Lung (tissue), 17 donors: ENCODE measurements at places on chromosomes 11 and 22. TPM values are rescaled to one million over a fixed set of nuclear protein-coding genes. Genes with fewer than 3 reads are reported as not detected.

GRCh38 chr11:90364527-90364926 lies 141.7 kb upstream of the CHORDC1 start:
- no peaks in the 10 kb centered on the region for H3K36me3 ChIP-seq
- H3K27ac ChIP-seq, result no peak overlapping the region
- DNase-seq, result no peak
- H3K4me3 ChIP-seq, result no peak overlapping the region
- H3K4me1 ChIP-seq, result no peaks in the 10 kb centered on the region
- no peaks in the 10 kb centered on the region for H3K27me3 ChIP-seq

- H3K27ac ChIP-seq, result no peak overlapping the region
- H3K27me3 ChIP-seq, result no peaks in the 10 kb centered on the region
- no peak overlapping the region for H3K4me3 ChIP-seq
These were observed 26.4 kb upstream of the OR8D2 start for GRCh38 chr11:124346311-124346955.

- H3K27me3 ChIP-seq, result no peaks in the 10 kb centered on the region
- H3K4me3 ChIP-seq, result no peak overlapping the region
- H3K36me3 ChIP-seq, result no peaks in the 10 kb centered on the region
- no peak for DNase-seq
- no peaks in the 10 kb centered on the region for H3K4me1 ChIP-seq
These were observed 75.7 kb upstream of the ANO1 start for GRCh38 chr11:70002433-70002832.

GRCh38 chr11:125333354-125334073 lies 162.6 kb downstream of the FEZ1 start:
- no peak for DNase-seq
- no peaks in the 10 kb centered on the region for H3K27me3 ChIP-seq
- no peak overlapping the region for H3K27ac ChIP-seq
- H3K4me1 ChIP-seq, result peaks cover 9% of the 10 kb centered on the region
- H3K4me3 ChIP-seq, result no peak overlapping the region
- no peaks in the 10 kb centered on the region for H3K36me3 ChIP-seq

GRCh38 chr11:46970913-46971625 lies 34.5 kb downstream of the CSTPP1 start:
- peaks cover 9% of the 10 kb centered on the region for H3K4me1 ChIP-seq
- H3K27me3 ChIP-seq, result no peaks in the 10 kb centered on the region
- no peak overlapping the region for H3K4me3 ChIP-seq
- no peaks in the 10 kb centered on the region for H3K36me3 ChIP-seq
- no peak for DNase-seq

DNA sequence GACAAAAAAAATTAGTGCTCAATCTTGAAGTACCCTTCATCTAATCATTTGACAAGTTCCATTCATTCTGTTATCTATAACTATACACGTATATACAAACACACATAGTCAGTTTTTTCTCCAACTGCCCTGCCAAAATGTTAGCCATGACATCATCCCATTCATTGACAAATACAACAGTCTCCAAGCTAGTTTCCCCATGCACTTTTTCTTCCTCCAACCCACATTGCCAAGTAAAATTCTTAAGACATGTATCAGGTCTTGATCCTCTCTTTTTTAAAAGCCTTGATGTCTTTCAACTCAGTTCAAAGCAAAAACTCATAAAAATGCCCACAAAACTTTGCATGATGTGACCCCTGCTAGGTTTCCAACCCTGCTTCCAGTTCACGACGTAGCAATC lies 58.1 kb downstream of the DDI1 start:
- no peak for DNase-seq
- H3K27ac ChIP-seq, result no peak overlapping the region
- H3K27me3 ChIP-seq, result no peaks in the 10 kb centered on the region
- peaks cover 9% of the 10 kb centered on the region for H3K4me1 ChIP-seq

GRCh38 chr22:24758164-24758799 lies 16.2 kb downstream of the PIWIL3 start:
- no peaks in the 10 kb centered on the region for H3K27me3 ChIP-seq
- H3K27ac ChIP-seq, result no peak overlapping the region
- no peaks in the 10 kb centered on the region for H3K4me1 ChIP-seq
- no peak overlapping the region for H3K4me3 ChIP-seq
- H3K36me3 ChIP-seq, result no peaks in the 10 kb centered on the region
- peak; percentile 72 for DNase-seq

- no peak for DNase-seq
- peaks cover 10% of the 10 kb centered on the region for H3K4me1 ChIP-seq
- no peak overlapping the region for H3K27ac ChIP-seq
- no peaks in the 10 kb centered on the region for H3K27me3 ChIP-seq
- H3K4me3 ChIP-seq, result no peak overlapping the region
- no peaks in the 10 kb centered on the region for H3K36me3 ChIP-seq
These were observed 46.3 kb upstream of the ANO1 start for GRCh38 chr11:70031631-70032469.

- no peak for DNase-seq
- no peaks in the 10 kb centered on the region for H3K36me3 ChIP-seq
- no peak overlapping the region for H3K4me3 ChIP-seq
- H3K4me1 ChIP-seq, result no peaks in the 10 kb centered on the region
- H3K27me3 ChIP-seq, result no peaks in the 10 kb centered on the region
These were observed 43.4 kb downstream of the PISD start for GRCh38 chr22:31618471-31619176.

DNA sequence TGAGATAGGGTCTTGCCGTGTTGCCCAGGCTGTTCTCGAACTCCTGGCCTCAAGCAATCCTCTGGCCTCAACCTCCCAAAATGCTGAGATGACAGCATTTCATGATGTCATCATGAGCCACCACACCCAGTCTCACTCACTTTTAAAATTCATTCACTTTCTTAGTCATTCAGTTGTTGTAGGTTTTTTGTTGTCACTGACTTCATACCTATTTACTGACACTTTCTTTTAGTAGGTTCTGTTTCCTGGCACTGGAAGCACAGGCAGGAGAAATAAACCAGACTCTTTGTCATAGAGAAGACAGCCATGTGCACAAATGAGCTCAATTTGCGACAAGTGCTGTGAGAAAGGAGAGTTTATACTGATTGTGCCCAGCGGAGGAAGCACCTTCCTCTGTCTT lies 10.5 kb downstream of the ART5 start:
- H3K36me3 ChIP-seq, result no peaks in the 10 kb centered on the region
- no peak overlapping the region for H3K27ac ChIP-seq
- H3K4me3 ChIP-seq, result no peak overlapping the region
- H3K27me3 ChIP-seq, result no peaks in the 10 kb centered on the region
- H3K4me1 ChIP-seq, result no peaks in the 10 kb centered on the region

DNA sequence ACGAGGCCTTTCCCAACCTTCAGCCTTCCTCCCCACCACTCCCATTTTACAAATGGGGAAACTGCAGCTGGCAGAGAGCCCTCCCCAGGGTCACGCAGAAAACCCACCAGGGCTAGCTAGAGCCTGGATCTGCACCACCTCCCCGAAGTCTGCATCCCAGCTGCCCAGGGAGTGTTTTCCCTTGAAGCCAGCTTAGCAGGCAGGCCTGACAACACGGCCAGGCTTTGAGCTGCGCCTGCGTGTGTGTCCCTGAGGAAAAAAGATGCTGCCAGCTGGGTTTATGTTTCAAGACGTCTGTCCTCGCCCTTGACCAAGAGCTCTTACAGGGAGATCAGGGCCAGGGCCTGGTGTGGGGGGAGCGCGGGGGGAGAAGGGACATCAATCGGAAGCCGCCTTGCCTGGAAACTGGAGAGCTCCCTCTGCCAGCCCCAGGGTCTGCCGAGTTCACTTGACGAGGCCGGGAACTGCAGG lies 20.3 kb downstream of the WNT11 start:
- peaks cover 32% of the 10 kb centered on the region for H3K36me3 ChIP-seq
- no peak overlapping the region for H3K4me3 ChIP-seq

DNA sequence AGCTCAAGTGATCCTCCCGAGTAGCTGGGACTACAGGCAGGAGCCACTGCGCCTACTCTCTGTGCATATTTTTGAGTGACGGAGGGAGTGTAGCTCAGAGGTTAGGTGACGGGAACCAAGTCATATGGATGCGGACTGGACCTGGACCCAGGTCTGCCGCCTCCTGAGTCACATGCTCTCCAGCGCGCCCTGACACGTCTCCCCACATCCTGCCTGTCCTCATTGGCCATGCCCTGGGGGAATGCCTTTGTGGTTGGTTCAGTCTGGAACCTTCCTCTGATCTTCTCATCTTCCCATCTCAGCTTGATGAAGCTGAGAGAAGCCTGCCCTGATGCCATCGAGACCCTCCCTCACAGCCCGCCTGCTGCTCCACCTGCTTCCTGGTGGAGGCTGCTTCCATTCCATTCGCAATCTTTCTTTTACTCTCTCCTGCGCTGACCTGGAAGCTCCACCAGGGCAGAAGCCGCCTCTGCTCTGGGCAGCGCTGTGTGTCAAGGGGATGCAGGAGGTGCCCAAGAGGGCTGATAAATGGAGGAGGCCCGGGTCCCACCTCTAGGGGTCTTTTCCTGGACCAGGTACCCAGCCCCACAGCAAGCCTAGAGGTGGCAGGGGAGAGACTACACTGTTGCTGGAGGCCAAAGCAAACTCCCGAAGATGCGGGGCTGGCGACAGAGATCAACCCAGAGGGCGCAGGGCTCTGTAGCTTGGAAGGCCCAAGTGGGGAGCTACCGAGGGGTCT lies 13.9 kb upstream of the BAIAP2L2 start:
- H3K4me3 ChIP-seq, result no peak overlapping the region
- H3K27me3 ChIP-seq, result no peaks in the 10 kb centered on the region
- no peaks in the 10 kb centered on the region for H3K4me1 ChIP-seq
- no peak overlapping the region for H3K27ac ChIP-seq

DNA sequence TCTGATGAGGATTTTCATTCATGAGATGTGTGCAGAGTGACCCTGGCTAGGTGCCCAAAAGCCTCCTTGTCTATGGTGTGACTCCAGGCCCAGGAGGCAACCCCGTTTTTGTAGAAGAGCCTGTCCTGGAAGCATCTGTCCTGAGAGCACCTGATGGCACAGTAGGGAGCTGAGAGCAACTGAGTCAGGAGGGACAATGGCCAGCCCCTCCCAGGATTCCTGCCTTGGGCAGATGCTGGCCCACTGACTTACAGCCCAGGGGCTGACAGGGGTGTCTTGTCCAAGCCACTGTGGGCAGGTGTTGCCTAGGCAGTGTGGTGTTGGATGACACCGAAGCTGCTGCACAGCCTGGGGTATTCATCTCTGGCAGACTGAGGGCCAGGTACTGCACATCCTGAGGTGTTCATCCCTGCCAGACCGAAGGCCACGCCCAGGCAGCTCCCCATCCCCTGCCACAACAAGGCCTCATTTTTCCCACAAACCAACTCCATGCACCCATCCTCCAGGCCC lies 3.2 kb upstream of the RFPL2 start:
- H3K27ac ChIP-seq, result no peak overlapping the region
- H3K4me3 ChIP-seq, result no peak overlapping the region
- DNase-seq, result no peak
- no peaks in the 10 kb centered on the region for H3K36me3 ChIP-seq
- no peaks in the 10 kb centered on the region for H3K4me1 ChIP-seq

DNA sequence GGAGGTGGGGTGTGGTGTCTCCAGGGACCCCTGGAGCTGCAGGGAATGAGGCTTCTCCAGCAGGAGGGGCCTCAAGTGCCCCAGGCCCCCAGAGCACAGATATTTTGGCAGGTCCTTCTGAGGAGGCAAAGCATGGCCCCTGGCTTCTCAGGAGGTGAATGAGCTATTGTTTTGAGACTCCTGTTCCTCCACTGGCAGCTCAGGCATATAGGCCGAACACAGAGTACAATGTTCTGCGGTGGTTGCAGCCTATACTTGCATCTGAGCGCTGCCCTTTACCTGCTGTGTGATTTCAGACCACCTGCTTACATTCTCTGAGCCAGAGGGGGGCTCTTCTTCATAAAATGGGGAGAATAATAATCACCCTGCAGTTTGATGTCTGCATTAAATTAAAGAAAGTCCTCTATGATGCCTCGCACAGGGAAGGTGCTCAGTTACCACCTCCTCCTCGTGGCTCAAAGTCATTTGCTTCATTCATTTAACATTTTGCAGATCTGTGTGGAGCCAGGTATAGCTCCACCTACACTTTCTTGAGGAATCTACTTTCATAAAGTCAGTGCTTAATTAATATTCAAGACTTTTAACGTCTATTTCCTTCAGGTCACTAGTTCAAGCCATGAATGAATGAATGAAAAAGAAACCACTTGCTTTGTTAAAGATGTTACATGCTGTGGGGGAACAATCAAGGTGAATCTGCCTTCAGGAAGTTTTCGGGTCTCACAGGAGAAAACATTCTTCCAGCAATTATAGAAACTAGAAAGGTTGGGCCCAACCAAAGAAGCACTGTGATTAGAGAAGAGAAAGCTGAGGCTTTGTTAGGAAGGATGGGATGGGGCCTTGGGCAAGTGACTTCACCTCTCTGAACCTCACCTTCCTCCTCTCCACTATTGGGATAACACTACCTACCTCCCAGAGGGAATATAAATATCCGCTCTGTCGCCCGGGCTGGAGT lies 68.4 kb downstream of the ADAMTS15 start:
- H3K4me3 ChIP-seq, result no peak overlapping the region
- H3K27ac ChIP-seq, result no peak overlapping the region
- peaks cover 8% of the 10 kb centered on the region for H3K4me1 ChIP-seq
- no peak for DNase-seq

- no peaks in the 10 kb centered on the region for H3K27me3 ChIP-seq
- no peak overlapping the region for H3K27ac ChIP-seq
- DNase-seq, result no peak
- H3K4me1 ChIP-seq, result no peaks in the 10 kb centered on the region
- no peak overlapping the region for H3K4me3 ChIP-seq
These were observed 613.5 kb downstream of the SOX6 start for GRCh38 chr11:15742626-15743519.

DNA sequence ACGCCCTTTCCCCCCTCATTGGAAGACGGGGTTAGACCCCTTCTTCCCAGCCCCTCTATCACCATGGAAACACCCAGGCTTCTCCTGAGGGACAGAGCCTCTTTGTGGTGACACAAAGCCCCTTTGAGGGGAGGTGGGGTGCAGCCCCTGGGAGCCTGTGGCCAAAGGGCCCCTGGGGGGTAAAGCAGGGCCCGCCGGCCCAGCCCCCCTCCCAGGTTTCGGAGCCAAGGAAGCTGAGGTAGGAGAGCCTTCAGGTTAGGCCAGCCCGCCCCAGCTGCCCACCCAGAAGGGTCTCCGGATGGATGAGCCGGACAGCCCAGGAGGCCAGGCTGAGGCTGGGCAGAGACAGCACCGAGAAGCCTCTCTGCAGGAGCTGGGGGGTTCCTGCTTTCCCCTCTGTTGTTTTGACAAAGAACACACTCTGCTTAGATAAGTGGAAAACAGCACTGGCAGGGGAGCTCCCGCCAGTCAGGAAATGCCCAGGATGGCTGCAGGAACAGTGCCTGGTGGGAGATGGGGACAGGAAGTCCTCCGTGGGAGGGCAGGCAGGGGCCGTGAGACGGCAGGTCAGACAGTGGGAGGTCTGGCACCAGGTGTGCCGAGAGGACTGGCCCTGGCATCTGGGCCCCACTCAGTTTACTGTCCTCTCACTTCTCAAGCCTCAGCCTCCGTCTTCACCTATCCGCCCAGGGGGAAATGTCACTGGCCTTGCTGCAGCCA lies 18.2 kb downstream of the ARVCF start:
- H3K4me3 ChIP-seq, result no peak overlapping the region
- no peaks in the 10 kb centered on the region for H3K27me3 ChIP-seq
- H3K27ac ChIP-seq, result no peak overlapping the region
- DNase-seq, result no peak
- no peaks in the 10 kb centered on the region for H3K36me3 ChIP-seq

The HTR3B gene
- not detected for total RNA-seq

The LRRC32 gene
- total RNA-seq, result 69.9 TPM

The OR2D3 gene
- not detected for total RNA-seq

The HBG2 gene
- 13,246 TPM for total RNA-seq

The NAALADL1 gene
- 12.4 TPM for total RNA-seq

The SULT4A1 gene
- not detected for total RNA-seq

The PTPRCAP gene
- total RNA-seq, result 13.7 TPM

The C11orf87 gene
- total RNA-seq, result 0.09 TPM

The KIRREL3 gene
- total RNA-seq, result 0.71 TPM

The APOBEC3B gene
- 4.5 TPM for total RNA-seq

The SERGEF gene
- 33.3 TPM for total RNA-seq
